AG08395 (cell line): ENCODE measurements at places on chromosomes 16 and 17.
A peak's percentile ranks its signal among the peaks of the same experiment; 100 is the strongest.

- no peak for DNase-seq
Measured at GRCh38 chr17:82097919-82098168, 192 bp downstream of the FASN start.

- no peak for DNase-seq
Measured at GRCh38 chr17:17671369-17672129, 9.7 kb upstream of the RAI1 start.

- DNase-seq = peak; percentile 30
Measured at GRCh38 chr17:75927286-75927922, 13.4 kb downstream of the FBF1 start.

- DNase-seq = peak; percentile 56
Measured at GRCh38 chr16:57444711-57445110, 2.5 kb downstream of the CIAPIN1 start.

DNA sequence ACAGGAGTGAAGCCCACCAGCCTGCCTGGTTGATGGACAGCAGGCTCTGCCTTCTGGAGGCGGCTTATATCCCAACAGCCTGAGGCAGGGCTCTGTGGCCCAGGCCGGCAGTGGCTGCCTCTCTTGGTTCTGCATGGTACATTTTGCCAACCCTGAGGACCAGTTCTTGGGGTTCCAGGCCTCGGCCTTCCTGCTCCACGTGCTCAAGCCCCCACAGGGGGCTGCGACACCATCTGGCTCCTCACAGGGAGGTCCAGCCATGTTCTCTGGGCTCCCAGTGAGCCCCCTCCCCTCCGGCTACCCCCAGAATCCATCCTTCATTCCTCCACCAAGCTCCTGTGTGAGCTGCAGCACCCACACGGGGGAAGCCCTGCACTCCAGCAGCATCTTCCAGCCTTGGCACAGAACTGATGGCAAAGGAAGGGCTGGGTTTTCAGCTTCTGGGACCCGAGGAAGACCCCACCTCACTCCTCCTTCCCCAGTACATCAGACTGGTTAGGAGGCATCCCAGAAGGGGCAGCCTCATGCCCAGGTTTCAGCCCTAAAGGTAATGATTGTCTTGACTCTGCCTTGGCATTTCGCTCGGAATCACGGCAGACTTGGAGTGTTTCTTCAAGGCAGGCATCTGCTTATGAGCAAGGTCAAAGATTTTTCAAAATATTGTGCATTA, 231.2 kb downstream of the CPPED1 start:
- no peak for DNase-seq

- DNase-seq = no peak
Measured at GRCh38 chr16:88393571-88393970, 10.8 kb downstream of the ZNF469 start.

DNA sequence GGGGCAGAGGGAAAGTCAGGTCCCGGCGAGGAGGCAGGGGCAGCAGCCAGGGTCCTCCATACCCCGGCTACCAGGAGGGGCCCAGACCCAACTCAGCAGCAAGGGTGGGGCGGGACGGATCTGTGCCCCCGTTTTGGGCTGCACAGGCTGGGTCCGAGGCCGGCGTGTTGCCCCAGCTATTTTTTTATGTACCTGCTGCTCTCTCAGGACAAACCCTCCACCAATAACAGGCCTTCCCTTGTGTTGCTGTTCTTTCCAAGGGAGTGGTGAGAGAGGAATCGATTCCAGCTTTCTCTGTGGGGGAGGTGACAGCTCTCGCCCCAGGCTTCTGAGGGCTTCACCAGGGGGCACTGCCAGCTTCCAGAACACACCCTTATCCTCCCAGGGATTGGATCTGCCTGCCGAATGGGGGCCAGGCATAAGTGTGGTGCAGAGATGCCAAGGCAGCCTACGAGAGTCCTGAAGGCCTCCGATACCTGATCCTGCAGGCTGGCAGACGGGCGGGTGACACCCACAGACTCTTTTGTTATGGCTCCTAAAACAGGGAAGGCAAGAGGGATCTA, 22.3 kb downstream of the RTN4RL1 start:
- no peak for DNase-seq

DNA sequence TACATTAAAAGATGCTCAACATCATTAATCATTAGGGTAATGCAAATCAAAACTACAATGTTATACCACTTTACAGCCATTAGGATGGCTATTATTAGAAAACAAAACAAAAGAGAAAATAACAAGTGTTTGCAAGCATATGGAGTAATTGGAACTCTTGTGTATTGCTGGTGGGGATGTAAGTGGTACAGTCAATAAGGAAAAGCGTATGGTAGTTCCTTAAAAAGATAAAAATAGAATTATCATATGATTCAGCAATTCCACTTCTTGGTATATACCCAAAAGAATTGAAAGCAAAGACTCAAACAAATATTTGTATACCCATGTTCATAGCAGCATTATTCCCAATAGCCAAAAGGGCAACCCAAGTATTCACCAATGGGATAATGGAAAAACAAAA, 1.4 kb upstream of the CAPNS2 start:
- DNase-seq = no peak

- no peak for DNase-seq
Measured at GRCh38 chr16:85291302-85292148, 179.3 kb upstream of the CIBAR2 start.
